MV-4-11 (cell line): ENCODE measurements at places on chromosomes 5 and 9.

- no peak for DNase-seq
Observed at GRCh38 chr5:52788505-52788821, 747 bp downstream of the ITGA1 start.

GRCh38 chr9:120970244-120970643, 43.6 kb upstream of the TRAF1 start:
- no peak for DNase-seq

DNA sequence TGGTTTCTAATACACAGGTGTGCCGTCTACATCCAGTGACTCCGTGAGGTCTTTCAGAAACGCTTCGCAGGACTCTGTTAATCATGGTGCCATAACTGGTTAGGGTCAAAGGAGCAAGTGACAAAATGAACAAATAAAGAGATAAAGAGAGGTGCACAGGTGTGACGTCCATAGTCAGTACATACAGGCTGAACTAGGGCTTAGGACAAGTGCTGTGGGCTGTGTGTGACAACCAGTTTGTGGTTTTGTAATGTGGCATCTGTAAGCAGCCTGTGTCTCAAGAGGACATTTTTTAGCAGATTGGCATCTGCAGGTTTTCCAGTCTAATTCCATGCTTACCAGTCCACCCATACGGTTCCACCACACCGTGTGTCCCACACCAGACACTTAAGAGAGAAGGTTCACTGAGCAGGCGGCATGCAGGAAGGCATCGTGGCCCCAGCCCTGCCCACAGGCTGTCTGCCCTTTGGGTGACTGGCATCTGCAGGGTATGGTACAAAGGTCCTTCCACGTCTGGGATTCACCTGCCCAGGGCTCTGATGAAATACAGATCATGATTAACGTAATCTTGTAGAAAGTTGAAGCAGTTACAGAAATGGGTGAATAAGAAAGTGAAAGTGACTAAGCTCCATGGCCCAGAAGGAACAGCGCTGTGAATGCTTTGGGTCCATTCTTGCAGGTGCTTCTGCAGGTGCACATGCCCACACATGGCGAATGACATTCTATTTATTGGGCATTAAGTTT, 26.9 kb downstream of the SRD5A1 start:
- no peak for DNase-seq

- DNase-seq: no peak
Observed at GRCh38 chr5:158421319-158421718, 562.4 kb upstream of the CLINT1 start.

- no peak for DNase-seq
Observed at GRCh38 chr9:6845880-6846279, 88.1 kb downstream of the KDM4C start.

- no peak for DNase-seq
Observed at GRCh38 chr5:127978738-127979300, 104.7 kb upstream of the SLC12A2 start.

DNA sequence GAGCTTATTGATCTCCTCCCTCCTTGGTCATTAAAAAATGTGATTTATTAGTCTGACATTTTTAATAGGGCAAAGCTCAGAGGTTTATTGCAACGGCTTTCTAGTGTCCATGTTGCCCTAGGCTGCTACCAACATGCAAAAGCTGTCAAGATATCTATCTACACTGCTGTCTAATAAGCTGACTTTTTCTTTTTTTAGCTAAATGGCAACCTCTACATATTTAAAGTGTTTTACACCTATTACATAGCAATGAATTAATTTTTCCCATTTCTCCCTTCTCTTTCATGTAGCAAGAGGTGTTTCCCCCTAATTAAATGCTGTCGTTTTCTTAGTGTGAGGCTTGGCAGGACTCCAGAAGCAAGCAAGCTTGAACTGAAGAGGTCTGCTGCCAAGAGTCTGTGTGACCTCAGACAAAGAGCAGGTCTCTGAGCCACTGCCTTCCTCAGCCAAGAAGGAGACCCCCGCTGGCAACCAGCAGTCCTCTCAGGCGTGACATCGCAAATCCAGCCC, 79.4 kb downstream of the GAS1 start:
- DNase-seq: no peak

DNA sequence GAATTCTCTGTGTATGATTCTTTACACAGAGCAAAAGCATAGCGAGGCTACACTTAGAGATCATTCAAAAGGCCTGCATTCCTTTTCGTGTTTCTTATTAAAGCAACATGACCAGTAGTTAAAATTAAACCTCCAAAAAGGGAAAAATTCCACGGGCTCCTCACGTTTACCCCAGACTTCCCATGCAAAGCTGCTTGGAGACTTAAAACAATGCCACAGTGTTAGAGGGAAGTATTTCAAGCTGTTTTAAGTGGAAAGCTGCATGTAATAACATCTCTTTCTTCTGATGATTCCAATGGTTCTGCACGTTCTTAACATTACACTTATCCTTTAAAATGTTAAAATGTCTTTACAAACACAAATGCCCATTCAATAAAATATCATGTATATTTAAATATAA, 405.2 kb downstream of the SEMA5A start:
- DNase-seq: no peak

DNA sequence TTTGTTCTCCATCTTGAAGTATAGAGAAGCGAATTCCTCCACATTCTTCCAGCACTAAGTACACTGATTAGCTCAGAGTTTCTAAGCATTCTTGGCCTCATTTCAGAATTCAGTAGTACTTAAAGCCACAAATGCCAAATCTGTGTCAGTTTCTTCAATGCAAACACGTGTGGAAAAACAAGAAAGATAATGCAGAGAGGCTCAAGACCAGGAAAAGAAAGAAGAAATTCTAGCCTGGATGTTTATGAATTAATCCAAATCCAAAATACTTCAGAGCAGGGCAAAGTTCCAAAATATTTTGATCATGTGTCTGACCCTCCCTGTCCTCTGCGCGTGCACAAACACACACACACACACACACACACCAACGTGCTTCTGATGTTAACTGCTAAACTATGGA, 457.6 kb downstream of the SLCO4C1 start:
- no peak for DNase-seq

GRCh38 chr5:55986931-55987330, 7.8 kb downstream of the IL6ST start:
- DNase-seq: no peak

- no peak for DNase-seq
Observed at GRCh38 chr9:128304971-128305288, 17.3 kb downstream of the TRUB2 start.

DNA sequence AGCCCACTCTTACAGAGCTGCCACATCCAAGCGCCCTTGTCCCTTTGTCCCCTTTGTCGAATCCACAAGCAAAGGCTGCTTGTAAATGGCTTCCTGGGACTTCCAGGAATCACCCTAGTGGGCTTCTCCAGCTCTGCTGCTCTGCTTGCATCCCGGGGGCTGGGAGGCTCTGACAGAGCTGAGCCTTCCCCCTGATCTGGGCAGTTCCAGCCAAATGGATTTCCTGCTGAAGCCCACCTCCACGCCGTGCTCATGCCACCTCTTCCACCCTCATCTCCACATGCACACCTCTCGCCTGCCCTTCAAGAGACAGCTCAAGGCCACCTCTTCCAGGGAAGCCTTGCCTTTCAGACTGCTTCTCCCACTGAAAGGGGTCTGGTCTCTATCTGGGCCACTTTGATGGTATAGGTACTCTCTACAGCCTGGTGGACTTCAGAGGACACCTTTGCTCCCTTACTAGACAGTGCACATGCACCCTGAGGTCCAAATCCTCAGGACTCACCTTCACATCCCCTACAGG, 106.2 kb downstream of the LHFPL2 start:
- no peak for DNase-seq

DNA sequence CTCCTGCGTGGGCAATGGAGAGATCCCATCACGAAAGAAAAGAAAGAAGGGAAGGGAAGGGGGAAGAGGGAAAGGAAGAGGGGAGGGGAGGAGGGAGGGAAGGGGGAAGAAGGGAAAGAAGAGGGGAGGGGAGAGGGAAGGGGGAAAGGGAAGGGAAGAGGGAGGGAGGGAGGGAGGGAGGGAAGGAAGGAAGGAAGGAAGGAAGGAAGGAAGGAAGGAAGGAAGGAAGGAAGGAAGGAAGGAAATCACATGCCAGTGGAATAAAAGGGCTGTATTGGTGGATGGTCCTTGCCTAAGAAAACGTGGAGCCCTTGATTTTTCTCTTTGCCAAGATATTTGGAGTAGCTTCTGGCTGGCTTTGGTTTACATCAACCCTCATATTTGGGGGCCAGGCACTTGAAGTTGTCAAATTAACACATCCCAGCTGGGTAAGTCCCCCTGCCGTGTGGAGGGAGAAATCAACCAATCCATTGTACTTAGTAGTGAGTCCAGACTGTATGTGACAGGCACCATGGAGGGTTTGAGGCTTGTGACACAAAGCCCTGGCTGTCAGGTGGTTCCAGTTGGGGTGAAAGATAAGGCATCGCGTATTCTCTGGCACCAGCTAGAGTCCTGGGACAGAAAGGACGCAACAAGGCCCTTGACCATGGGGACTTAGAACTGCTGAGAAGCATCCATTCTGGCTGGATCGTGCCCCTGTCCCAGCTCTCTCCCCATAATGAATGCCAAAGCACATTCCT, 23.7 kb downstream of the IDNK start:
- no peak for DNase-seq

- peak; percentile 88 for DNase-seq
Observed at GRCh38 chr9:2620919-2621721, 467 bp upstream of the VLDLR start.

DNA sequence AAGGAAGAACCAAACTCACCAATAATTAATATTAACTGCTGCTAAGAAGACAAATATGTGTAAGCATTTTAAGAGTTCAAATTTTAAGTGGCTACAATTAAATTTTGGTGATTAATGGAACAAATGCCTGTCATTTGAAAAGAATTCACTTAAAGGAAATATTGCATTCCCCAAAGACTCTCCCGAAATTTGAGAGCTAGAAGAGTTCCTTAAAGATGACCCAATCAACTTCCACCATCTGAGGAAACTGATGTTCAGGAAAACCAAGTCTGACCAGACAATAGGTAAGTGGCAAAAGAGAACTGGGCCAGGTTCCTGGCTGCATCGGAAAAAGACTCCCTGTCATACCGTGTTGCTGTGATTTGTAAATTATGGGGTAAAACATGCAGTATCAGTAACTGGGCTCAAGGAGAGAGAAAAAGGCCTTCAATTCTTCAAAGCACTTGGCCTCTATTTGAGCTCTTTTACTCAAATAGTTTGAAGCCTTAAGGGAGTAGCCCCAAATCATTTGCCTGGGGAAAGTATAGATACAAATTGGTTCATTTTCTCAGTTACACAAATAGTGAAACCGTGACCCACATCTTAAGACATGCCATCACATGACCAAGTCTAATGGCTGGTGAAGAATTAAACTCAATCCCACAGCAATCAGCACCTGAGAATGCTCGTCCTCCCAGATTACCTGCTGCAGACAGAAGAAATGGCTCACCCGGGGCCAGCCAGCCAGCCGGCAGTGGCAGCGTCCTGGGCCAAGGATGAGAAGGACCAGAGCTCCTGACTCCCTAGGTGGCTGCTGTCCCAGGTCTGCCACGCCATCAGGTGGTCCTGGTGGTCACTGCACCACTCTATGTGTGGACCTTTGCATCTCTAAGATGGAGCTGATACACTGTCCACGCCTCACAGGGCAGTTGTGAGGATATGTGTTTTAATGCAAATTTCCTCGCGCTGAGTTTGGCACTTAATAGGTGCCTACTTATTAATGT, 162.9 kb downstream of the TTLL11 start:
- no peak for DNase-seq

- DNase-seq: no peak
Observed at GRCh38 chr5:71569748-71570509, 17.2 kb upstream of the MCCC2 start.

GRCh38 chr9:75161116-75161857, 73.0 kb downstream of the OSTF1 start:
- peak; percentile 13 for DNase-seq

GRCh38 chr5:52794519-52794918, 6.8 kb downstream of the ITGA1 start:
- DNase-seq: no peak

DNA sequence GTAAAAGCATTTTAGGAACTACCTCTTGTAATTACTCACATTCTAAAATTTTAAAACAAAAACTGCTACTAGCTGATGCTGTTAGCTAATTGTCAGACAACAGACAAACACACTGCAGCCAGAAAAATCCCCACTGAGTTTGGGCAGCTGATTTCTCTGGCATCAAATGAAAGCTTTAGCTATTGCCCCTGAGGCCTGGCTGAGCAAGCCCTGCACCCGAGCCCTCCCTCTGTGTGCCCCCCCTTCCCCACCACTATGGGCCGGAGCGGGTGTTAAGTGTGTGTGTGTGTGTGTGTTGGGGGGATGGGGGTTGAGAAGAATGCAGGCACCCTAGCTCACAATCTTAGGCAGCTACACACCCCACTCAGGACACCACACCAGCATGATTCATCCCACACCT, 2.4 kb downstream of the NEUROG1 start:
- no peak for DNase-seq

DNA sequence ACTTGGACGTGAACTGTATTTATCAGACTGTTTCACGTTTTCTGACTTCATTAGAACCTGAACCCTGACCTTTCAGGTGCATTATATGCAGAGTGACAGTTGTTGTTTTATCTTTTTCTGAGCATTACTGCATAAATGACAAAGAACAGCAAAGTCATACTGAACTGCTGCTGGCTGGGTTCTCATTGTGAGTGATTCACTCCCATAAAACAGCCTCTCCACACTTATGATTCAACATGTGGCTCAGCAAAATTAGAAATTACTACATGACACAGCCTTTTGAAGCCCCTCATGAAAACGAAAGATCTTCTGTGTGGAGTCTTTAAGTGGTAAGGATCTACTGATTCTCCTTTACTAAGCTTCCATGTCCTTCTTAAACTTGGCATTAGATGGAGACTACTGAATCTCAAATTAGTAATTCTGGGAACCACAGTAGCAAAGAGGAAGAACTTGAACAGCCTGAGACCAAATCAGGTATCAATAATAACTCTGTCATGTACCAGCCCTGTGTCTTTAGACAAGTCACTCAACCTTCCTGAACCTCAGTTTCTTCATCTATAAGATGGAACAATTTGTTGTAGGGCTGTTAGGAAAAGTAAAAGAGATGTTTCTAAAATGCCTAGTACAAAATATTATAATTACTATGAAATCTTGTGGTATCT, 172.3 kb upstream of the GNA14 start:
- DNase-seq: peak; percentile 41

- no peak for DNase-seq
Observed at GRCh38 chr5:24177821-24178220, 467.0 kb downstream of the CDH10 start.

DNA sequence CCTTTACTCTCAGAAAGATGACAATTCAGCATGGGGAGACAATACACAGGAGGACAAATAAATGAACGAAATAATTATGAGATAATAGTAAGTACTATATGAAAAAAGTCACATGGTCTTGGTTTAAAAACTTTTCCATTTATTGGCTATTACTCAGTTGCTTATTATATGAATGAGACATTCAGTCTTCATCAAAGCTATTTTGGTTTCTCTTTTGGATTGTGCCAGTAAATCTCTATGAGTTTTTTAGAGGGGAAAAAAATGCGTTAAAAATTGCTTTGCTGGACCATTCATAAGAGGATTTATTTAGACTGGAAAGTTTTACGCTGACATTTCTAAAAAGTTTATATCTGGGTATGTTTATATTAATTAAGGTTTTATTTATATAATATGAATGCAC, 137.7 kb downstream of the AOPEP start:
- no peak for DNase-seq
